ENCODE measurements at places on chromosomes 4 and X. TPM values are rescaled to one million over a fixed set of nuclear protein-coding genes. Genes with fewer than 3 reads are reported as not detected.
A peak's percentile ranks its signal among the peaks of the same experiment; 100 is the strongest.

- no peaks in the 10 kb centered on the region for H3K36me3 ChIP-seq
- H3K27me3 ChIP-seq, result no peaks in the 10 kb centered on the region
- H3K4me3 ChIP-seq, result no peak overlapping the region
- H3K27ac ChIP-seq, result no peak overlapping the region
Observed at GRCh38 chrX:50635817-50636365, 165.3 kb upstream of the DGKK start.

GRCh38 chrX:119189115-119189514 is 47.0 kb upstream of the PGRMC1 start:
- H3K27ac ChIP-seq, result no peak overlapping the region
- H3K27me3 ChIP-seq, result no peaks in the 10 kb centered on the region

- no peaks in the 10 kb centered on the region for H3K4me1 ChIP-seq
- H3K36me3 ChIP-seq, result no peaks in the 10 kb centered on the region
- no peak overlapping the region for H3K27ac ChIP-seq
- H3K4me3 ChIP-seq, result no peak overlapping the region
- DNase-seq, result no peak
- no peaks in the 10 kb centered on the region for H3K27me3 ChIP-seq
Observed at GRCh38 chr4:38740303-38740702, 42.5 kb downstream of the TLR10 start.

GRCh38 chr4:142404191-142404611 is 441.9 kb downstream of the INPP4B start:
- H3K4me1 ChIP-seq, result no peaks in the 10 kb centered on the region
- H3K27ac ChIP-seq, result peak overlapping the region; percentile 80
- DNase-seq, result peak; percentile 24
- H3K27me3 ChIP-seq, result no peaks in the 10 kb centered on the region

DNA sequence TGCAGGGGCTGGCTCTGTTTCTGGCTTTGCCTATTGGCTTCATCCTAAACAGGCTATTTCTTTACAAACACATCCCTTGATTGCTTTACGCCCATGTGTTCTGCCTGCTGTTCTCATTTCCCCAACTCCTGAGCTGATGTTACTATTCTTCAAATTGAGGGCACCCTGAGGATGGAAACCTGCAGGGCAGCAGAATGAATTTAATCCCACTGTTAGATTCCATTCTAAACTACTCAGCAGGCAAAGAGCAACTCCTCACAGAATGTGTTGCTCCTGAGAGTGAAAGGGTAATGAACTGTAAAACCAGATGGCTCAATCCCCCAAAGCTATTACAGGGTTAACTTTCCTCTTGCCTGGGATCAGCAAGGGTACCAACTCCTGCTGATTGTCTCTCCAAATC is 75.7 kb downstream of the ANKRD50 start:
- H3K4me3 ChIP-seq, result no peak overlapping the region
- H3K4me1 ChIP-seq, result no peaks in the 10 kb centered on the region
- H3K27ac ChIP-seq, result no peak overlapping the region
- H3K27me3 ChIP-seq, result no peaks in the 10 kb centered on the region

MAMLD1 gene
- 20.6 TPM for total RNA-seq

FAM47A gene
- total RNA-seq, result not detected

TEC gene
- under 0.01 TPM for total RNA-seq
